ENCODE measurements at places on chromosomes 2 and 18.

- DNase-seq = no peak
Measured at GRCh38 chr2:20490300-20491181, 43.7 kb downstream of the RHOB start.

DNA sequence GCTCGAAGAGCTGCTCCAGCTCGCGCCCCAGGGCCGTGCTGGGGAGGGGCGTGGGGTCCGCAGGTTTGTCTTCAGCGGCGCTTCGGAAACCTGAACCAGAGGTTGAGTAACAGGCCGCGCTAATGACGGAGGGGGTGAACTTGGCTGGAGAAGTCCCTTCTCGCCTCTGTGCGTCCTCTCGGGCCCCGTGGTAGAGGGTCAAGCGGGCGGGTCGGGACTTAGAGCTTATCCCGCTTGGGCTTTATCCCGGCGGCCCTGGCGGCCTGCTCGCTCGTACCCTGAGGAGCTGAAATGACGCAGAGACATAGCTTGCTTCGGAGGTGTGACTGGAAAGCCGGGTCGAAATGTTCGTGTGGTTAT is 479 bp downstream of the RNMT start:
- DNase-seq = peak; percentile 7

DNA sequence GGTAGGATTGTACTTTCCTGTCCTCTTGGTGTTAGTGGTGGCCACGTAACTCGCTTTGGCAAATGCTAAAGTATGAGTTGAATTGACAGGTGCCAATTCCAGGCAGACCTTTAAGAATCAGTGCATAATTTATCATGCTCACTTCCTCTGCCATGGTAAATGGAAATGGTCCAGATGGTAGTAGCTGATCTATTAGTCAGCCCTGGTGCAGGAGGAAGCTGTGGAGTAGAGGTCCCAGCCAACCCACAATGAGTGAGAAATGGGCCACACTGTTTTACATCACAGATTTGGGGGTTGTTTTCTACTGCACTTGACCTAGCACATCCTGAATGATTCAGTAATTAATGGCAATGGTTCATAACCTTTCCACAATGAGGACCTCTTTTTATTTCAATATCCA is 104.4 kb downstream of the RGPD3 start:
- no peak for DNase-seq

- DNase-seq = no peak
Measured at GRCh38 chr2:227876300-227876801, 4.9 kb downstream of the DAW1 start.

GRCh38 chr2:96306370-96306769 is 1.0 kb upstream of the SNRNP200 start:
- DNase-seq = no peak

- DNase-seq = no peak
Measured at GRCh38 chr2:3659447-3660432, 1.7 kb downstream of the ALLC start.

DNA sequence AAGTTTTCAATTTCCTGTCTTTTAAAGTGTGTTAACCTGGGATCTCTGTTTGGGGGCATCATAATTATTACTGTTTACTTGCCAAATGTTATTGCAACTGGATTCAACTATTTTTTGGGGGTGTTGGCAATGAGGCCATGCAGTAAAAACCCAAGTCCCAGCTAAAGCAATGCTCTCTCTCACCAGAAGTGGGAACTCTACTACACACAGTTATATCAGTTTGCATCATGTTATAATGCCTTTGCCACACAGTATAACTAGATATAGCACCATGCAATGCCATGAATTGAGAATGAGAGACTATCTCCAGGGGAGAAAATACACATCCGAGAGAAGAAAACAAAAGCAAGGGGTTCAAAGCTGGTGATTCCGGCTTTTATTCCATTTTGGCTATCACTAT is 79.0 kb downstream of the GCA start:
- no peak for DNase-seq

GRCh38 chr2:189336276-189336975 is 104.8 kb upstream of the WDR75 start:
- no peak for DNase-seq

- DNase-seq = peak; percentile 35
Measured at GRCh38 chr2:234393354-234393753, 103.5 kb downstream of the ARL4C start.

DNA sequence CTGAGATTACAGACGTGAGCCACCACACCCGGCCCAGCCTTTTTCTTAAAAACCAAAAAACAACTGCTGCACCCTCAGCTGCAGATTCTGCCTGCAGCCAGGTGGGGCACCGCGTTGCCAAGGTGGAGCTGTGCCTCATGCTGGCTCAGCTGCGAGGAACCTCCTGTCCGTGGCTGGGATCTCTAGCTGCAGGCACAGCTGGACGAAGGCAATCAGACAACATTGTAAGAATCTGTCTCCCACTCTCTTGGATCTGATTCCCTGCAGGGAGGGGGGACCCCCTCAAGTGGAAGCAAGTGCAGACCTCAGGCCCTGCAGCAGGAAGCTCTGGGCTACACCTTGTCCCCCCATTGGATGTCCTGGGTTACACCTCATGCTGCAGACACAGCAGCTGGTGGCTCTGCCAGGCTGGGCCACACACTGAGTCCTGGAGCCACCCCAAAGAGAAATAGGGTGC is 24.1 kb downstream of the CIDEA start:
- no peak for DNase-seq

DNA sequence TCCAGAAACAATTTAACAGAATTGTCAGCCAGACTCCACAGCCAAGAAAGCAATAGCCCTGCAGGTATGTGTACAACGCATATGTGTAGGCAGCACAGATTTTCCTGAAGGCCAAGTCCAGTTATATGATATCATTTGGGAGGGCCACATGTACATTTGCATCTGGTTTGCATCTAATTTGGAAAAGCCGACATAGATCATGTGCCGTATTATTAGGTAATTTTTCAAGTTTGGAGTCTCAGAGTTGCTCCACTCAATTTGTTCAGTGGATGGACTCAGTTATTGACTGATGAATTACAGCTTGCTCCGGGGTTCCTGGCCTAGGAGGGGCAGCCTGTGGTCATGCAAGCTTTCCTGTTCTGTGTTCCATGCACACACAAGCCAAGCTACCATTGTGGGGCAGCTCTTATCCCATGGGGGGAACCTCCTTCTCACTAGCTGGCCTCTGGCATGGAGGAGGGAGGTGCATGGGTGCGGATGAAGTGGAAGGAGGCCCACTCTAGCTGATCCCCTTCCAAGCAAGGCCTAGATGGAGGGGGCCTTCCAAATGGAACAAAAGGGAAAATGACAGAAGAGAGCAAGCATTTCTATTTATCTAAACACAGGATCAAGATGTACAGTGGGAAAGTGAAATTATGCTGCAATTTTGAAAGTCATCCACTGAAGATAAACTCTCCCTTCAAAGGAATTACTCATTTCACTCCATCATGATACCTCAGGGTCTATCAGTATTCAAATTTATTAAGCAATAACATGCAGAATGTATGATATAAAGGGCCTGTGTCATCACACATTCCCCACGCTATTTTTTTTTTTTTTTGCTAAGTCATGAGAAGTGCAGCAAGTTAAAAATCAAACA is 202.6 kb upstream of the SMAD2 start:
- no peak for DNase-seq

GRCh38 chr2:217370391-217370790 is 510.5 kb upstream of the TNP1 start:
- no peak for DNase-seq

DNA sequence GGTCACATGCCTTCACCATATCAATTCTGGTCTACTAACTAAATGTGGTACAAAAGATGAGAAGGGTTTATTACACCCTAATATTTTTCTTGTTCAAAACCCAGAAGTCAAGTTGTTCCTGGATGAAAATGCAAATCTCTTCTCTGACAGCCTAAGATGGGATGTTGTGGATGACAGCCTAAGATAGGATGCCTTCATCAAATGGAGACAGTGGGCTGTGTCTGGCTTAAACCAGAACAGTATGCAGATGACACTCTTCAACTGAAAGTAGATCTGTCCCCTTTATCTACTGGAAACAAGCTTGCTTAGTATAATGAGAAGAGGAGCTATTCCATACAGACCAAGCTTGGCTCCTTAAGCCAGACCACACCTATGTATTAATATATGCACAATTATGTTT is 17.7 kb downstream of the NXPH2 start:
- DNase-seq = no peak

DNA sequence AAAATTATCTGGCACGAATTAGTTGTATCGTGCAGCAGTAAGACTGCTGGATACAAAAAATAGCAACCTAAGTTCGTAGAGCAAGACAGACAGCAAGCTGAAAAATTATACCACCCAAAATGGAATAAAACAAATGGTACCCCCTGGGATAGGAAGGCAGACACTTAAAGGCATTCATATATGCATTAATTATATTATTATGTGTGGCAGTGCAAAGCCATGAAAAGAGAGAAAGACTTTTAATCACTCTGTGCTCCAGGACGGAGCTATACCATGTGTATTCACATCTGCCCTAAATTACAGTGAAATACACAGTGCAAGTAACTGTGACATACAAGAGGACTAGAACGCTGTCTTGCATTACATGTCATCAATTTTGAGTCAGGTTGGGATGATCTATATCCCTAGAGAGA is 235.9 kb downstream of the GULP1 start:
- DNase-seq = no peak

DNA sequence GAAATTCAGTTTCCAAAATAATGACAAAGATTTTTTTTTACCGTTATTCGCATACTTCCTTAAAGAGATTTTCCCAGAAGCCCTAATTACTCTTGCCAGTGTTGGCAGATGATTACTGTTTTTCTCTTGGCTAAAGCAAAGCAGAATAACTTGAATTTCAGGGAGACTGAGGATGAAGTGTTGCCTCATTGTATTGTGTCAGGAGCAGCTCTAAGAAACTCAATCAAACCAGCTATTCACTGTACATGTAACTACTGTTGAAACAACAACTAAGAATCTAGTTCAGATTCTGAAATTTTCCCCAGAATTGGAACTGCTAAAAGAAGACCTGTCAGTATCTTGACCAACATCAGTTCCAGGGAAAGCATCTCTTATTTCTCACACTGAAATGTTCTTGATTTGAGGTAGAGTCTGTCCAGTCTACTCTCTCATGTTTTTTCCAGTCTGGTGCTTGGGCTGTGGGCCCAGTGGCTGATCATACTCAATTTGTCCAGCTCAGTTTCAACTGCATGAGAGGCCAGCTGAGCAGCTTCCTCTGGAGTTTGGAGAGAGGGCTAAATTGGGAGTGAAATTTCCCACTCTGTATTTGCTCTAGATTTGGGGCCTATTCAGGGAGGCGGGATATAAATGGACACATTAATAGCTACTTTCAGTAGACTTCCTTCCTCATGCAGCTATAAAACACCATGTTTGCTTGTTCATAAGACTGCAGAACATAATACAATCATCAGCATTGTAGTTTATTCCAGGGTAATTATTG is 78.5 kb downstream of the PPP1R1C start:
- DNase-seq = no peak

Data from CD4-positive, alpha-beta T cell (primary cell).